T-cell (primary cell): ENCODE measurements at places on chromosomes 6 and 20.

- DNase-seq: no peak
Observed at GRCh38 chr6:50925548-50925947, 106.9 kb downstream of the TFAP2B start.

DNA sequence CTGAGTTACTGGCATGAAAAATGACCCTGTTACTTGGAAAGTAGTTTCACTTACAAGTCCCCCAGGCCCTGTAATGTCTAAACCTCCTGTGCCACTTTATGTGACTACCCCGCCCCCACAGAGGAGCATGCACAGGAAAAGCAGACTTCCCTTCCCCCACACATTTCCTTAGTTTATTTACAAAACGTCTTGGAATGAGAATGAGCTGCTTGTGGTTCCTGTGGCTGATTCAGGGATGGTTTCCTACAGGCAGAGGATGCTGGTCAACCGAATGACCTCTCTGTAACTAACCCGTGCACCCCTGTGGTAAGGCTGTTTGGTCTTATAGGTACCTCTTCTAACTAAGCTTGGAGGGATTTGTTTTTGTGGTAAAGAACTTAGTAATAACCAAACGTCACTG lies 28.5 kb downstream of the RSPO3 start:
- no peak for DNase-seq

- DNase-seq: no peak
Observed at GRCh38 chr20:37911838-37912281, 8.9 kb downstream of the VSTM2L start.

GRCh38 chr6:110590821-110591351 lies 114.5 kb upstream of the SLC22A16 start:
- DNase-seq: no peak

- no peak for DNase-seq
Observed at GRCh38 chr6:30800871-30801270, 56.5 kb upstream of the IER3 start.

GRCh38 chr6:149311766-149312165 lies 5.7 kb upstream of the TAB2 start:
- DNase-seq: no peak

- DNase-seq: no peak
Observed at GRCh38 chr6:26029857-26030653, 57.2 kb upstream of the HFE start.

- DNase-seq: no peak
Observed at GRCh38 chr20:57267158-57267821, 849 bp upstream of the BMP7 start.

GRCh38 chr6:27791182-27791943 lies 120.8 kb downstream of the OR2B2 start:
- DNase-seq: no peak

GRCh38 chr20:31719644-31720485 lies 2.8 kb downstream of the BCL2L1 start:
- no peak for DNase-seq

- peak; percentile 75 for DNase-seq
Observed at GRCh38 chr20:5749952-5750779, at the start of gene SHLD1. TSS of gene SHLD1 (plus strand) at chr20:5750401. CDS start at chr20:5772866, 22,465 bp downstream.

DNA sequence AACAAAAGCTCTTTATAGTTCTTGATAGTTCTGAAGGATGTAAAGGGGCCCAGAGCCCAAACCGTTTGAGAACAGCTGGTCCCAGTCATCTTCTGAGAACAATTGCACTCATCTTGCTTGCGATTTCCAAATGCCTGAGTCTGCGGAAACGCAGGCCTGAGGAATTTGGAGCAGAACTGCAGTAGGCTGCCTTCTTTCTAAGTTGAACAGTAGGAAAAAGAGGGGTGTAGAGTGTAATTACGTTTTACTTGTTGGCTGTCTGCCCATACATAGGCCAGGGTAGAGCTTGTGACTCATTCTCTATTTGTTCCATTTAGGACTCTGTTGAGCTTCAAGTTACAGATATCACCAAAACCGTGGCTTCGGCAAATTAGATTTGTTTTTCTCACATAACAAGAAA lies 42.0 kb upstream of the KIF16B start:
- DNase-seq: no peak
